Ovary (tissue), 10 donors: ENCODE measurements at places on chromosomes 12 and 14. TPM values are rescaled to one million over a fixed set of nuclear protein-coding genes. Genes with fewer than 3 reads are reported as not detected.

GRCh38 chr12:105224399-105224798 lies 11.6 kb downstream of the APPL2 start:
- no peak overlapping the region for H3K27ac ChIP-seq
- H3K4me1 ChIP-seq = peaks cover 7% of the 10 kb centered on the region
- no peaks in the 10 kb centered on the region for H3K27me3 ChIP-seq
- no peak for DNase-seq
- H3K36me3 ChIP-seq = no peaks in the 10 kb centered on the region

Gene CLMN
- 6.2 TPM for total RNA-seq

Gene CD27
- total RNA-seq = not detected

Gene ARHGEF40
- 52.4 TPM for total RNA-seq

DNA sequence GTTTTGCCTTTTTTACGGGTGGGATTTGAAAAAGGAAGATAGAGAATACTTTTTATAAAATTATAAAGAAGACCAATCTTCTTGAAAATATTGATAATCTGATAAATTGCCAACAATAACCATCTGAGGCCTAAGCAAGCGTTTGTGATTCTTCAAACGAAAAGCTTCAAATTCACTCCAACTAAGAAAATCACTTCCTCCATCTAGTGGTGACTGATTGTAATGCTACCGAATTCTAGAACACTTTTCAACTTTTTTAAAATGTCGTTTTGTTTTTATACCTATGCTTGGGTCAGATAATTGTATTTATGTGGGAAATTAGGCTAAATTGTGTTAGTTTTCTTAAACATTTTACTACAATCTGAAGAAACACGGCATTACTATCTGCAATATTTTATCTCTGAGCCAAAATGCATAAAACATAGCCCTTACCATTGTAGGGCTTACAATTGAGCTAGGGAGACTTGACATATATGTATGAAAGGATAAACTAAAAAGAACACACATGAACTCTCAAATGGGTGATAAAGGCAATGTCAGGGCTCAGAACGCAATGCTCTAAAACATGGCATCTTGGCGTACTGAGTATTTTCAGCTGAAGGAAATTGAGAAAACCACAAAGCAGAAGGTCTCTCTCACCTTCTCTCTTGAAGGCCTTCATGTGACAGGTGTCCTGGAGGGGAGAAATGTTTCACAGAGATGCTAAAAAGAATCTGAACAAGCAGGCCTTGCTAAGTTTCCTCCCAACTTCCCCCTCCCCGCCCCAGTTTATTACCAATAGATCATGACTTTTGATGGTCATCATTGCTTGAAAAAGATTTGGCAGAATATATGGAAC lies 36.8 kb upstream of the G2E3 start:
- H3K4me3 ChIP-seq = no peak overlapping the region
- no peak for DNase-seq
- no peaks in the 10 kb centered on the region for H3K36me3 ChIP-seq
- H3K27ac ChIP-seq = no peak overlapping the region
- H3K27me3 ChIP-seq = no peaks in the 10 kb centered on the region
- H3K4me1 ChIP-seq = no peaks in the 10 kb centered on the region
